ENCODE measurements at places on chromosomes 4 and X.

DNA sequence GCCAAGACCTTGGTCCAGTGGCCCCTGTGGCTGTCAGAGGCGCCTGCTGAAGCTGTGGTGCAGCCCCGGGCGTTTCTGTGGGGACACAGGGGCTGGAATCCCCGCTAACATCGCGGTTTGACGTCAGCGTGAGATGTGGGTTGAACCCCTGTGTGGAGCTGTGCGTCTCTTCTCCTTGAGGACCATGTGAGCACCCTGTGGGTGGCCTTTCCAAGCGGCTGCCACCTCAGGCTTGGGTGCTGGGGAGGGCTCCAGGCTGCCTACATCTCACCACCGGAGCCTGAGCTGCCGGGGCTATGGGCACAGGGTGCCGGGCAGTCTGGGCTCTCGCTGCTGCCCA lies 27.7 kb downstream of the UVSSA start:
- no peaks in the 10 kb centered on the region for H3K27me3 ChIP-seq
- peaks cover 21% of the 10 kb centered on the region for H3K36me3 ChIP-seq
- H3K4me3 ChIP-seq: no peak overlapping the region
- no peak for DNase-seq
- H3K4me1 ChIP-seq: no peaks in the 10 kb centered on the region

DNA sequence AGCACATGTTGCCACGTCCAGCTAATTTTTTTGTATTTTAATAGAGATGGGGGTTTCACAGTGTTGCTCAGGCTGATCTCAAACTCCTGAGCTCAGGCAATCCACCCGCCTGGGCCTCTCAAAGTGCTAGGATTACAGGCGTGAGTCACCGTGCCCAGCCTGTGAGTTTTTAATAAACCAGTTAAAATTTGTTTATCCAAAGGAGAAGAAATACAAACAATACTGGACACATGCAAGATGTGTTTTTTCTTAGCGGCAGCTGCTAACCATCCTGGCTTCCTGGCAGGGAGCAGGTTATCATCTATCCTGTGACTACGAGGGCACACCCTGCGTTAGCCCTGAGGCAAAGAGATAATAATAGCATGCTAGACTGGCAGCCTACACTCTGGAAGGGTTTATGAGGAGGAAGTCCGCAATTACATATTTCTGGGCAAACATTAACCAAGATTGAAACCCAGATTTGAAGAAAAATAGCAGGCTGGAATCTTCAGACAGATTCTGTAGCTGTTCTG lies 191.4 kb downstream of the SPRY1 start:
- H3K4me1 ChIP-seq: peaks cover 34% of the 10 kb centered on the region
- no peaks in the 10 kb centered on the region for H3K36me3 ChIP-seq
- H3K4me3 ChIP-seq: peak overlapping the region; percentile 30

- DNase-seq: no peak
- H3K27ac ChIP-seq: no peak overlapping the region
- no peaks in the 10 kb centered on the region for H3K36me3 ChIP-seq
- peaks cover 6% of the 10 kb centered on the region for H3K27me3 ChIP-seq
- H3K4me3 ChIP-seq: no peak overlapping the region
- no peaks in the 10 kb centered on the region for H3K4me1 ChIP-seq
These were observed 31.1 kb downstream of the ART3 start for GRCh38 chr4:76105652-76106051.

DNA sequence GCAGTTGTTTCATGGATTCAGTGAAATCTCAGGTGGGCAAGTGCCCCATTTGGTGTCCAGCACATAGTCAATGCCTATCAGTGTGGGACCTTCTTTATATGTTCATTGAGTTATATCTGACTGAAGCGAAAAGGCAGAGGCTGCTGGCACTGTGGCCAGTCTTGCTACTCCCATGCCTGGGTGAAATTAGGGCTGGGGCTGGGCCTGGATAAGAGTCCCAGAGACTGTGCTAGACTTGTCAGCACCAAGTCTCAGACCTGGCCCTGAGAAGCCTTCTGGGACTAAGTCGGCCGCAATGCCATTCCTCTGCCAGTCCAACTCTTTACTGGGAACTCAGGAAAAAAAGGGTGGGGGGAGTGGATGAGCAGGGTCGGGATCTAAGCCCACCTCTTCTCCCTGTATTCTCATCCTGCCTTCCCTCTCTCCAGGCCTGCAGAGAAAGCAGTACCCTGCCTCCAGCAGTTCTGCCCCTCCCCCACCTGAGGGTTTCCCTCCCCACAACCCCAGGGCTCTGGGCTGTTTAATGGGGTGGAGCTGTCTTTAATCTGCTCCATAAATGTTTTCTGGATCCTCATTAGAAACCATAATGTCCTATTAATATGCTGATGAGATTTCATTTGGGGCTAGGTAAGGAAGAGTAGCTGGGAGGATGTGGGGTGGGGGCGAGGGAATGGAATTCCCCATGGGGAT lies 153.5 kb upstream of the PJA1 start:
- H3K4me1 ChIP-seq: no peaks in the 10 kb centered on the region
- H3K27ac ChIP-seq: no peak overlapping the region
- H3K4me3 ChIP-seq: no peak overlapping the region
- no peaks in the 10 kb centered on the region for H3K36me3 ChIP-seq
- DNase-seq: no peak
- H3K27me3 ChIP-seq: peaks cover 4% of the 10 kb centered on the region

DNA sequence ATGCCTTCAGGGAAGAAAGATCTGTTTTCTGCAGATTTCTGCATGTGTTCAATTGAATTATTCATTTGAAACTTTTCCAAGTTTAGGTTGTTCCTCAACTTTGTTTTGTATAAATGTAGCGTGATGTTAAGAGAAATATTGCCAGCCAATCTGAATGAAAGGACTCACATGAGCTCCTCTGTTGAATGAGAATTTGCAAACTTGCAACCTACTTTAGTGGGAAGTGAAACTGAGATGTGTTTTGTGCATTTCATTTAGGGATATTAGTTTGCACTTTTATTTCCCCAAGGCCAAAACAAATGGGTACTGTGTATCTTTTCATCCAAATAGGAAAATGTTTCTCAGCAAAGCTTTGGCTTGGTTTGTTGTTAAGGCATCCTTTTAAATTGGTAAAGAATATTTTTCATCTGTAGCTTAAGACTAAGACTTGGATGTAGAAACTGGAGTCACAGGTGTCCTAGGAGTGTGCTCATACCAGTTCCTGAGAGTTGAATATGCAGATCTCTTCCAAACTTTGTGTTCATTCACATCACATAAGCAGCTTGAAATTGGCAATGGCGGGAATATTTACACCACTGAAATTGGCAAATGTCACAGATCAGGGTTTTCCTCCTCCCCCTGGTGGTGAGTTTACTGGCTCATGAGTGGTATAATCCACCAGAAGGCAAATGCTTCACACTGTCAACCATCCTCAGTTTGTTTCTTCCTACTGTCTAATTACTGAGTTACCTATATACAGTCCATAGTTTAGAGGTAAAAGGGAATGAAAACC lies 193.6 kb upstream of the BANK1 start:
- H3K4me3 ChIP-seq: no peak overlapping the region
- H3K36me3 ChIP-seq: no peaks in the 10 kb centered on the region
- H3K4me1 ChIP-seq: no peaks in the 10 kb centered on the region
- no peak overlapping the region for H3K27ac ChIP-seq
- peaks cover 1% of the 10 kb centered on the region for H3K27me3 ChIP-seq
